ENCODE measurements at places on chromosomes 1 and 21.

- DNase-seq, result no peak
Measured at GRCh38 chr1:186463511-186463910, 2.6 kb upstream of the PDC start.

DNA sequence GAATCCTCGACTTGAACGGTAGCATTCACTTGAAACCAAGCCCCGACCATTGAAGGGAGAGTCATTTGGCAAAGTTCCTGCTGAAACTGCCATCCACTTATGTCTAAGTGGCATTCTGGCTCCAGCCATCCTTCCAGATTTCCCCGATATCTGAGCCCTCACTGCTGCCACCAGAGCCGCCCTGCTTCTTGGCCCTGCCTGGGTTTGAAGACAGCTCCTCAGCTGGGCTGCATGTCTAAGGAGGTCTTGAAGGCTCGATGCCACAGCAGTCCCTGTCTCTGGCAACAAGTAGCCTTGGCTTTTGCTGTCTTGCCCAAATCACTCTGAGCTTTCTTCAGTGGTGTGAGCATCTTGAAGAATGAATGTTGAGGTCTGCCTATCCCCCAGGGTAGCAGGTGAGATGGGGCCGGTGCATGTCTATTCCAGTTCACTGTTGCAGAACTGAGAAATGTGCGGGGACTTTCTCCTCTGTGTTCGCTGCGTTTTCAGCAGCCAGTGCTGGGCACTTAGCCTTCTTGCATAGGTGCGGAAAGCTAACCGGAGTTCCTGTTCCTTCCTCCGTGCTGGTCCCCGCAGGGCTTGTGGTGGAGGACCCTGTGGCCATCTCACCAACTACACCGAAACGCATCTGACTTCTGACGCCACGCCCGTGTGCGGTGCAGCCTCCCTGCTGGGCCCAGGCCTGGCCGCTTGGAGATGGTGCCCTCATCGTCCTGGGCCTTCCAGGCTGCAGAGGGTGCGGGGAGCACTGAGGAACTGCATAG lies 29.2 kb downstream of the MAN1C1 start:
- DNase-seq, result no peak

GRCh38 chr1:199561334-199561733 lies 466.2 kb upstream of the NR5A2 start:
- no peak for DNase-seq

GRCh38 chr21:37696936-37697335 lies 219.3 kb downstream of the KCNJ6 start:
- no peak for DNase-seq

GRCh38 chr1:7235871-7236517 lies 450.7 kb downstream of the CAMTA1 start:
- DNase-seq, result no peak

GRCh38 chr1:9174243-9174642 lies 45.3 kb upstream of the GPR157 start:
- DNase-seq, result no peak

DNA sequence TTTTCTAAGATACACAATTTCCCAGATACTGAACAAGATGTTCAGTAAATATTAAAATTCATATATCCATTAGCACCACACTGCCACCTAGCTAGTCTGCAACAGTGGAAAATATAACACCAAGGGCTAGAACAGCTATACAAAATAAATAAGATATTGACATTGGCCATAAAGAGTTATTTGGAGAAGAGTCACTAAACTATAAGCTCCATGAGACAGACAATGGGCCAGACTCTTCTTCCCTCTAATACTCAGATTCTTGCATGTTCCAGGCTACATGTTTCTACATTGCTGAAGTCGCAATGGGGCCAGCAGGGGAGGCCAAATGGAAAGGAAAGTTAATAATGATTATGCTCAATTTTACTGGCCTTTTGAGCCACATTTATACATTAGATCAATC lies 21.5 kb downstream of the SPATA6 start:
- no peak for DNase-seq

DNA sequence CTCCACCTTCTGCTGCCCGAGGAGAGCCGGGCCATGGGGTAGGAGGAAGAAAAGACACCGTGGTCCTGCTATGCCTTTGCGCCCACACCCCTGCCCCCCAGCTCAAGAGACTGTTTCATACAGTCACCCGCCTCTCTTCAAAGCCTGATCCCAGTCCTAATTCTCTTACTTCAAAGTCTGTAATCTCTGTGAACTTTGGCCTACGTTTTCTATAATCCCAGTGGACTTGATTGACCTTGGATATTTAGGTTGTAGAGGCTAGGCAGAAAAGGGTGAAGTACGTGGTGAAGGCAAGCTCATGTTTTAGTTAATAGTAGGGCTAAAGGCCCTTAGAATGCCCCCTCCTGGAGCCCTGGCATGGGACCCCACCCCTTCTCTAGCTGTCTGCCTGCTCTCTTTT lies 28.4 kb downstream of the VPS13D start:
- DNase-seq, result no peak

DNA sequence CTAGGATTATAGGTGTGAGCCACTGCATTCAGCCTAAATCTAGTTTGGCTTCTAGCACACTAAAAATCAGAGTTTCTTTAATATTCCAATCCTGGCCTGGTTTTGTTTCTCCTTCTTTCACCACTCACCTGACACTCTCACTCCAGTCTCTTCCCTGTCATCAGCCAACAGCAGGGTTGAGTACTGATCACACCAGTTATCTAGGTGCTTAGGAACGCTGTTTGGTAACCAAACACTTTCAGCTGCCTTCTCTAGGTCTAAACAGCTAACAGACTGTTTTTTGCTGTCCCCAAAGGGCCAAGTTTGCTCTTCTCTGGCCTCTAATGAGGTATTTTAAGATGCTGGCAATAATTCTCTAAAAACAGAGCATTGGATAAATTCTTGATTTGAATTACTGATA lies 17.7 kb upstream of the FRRS1 start:
- no peak for DNase-seq

GRCh38 chr21:30340714-30341573 lies 3.5 kb upstream of the KRTAP27-1 start:
- DNase-seq, result no peak

DNA sequence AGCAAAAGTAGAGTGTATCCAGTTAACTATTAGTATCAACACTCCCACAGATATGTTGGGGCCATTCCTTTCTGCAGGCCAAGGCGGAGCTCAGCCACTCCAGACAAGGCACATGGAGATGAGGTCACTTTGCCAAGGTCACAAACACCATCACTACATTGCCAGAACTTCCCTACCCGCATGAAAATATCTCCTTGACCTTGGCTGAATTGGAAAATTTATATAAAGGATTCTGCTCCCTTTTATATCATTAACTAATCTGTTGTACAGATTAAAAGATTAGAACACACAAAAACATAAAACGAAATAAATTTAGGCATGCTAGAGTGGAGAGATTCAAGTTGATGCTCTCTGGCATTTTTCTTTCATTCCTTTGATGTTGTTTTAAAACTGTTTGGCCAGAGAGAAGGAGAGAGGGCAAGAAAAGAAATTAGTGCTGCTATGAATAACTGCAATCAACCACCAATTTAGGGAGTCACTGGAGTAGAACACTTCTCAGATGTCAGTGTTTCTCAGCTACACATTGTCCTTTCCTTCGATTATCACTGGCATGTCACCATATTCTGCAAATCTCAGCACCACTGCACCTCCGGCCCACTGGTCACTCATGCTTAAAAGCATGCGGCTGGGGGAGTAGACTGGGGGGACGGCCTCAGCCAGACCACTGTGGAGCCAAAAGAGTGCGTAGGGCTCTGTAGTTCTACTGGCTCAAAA lies 78.7 kb upstream of the ATP1B1 start:
- DNase-seq, result no peak

GRCh38 chr1:206866062-206866461 lies 639 bp downstream of the IL20 start:
- no peak for DNase-seq

DNA sequence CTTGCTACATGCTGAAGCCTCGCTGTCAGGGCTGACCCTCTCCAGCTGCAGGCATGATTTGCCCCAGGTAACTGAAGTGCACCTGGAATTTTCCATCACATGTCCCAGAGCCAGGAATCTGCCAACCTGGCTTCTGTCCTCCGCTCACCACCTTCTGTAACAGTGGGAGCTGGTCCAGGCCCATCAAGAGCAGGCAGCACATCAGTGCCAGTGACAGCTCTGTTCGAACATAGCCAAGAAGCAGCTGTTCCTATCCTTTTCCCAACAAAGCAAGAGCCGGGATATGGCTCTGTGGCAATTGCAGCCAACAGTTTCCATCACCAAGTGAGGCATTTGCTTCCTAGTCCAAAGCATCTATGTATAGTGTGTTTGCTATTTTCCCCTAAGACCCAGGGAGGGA lies 42.2 kb upstream of the KANK4 start:
- DNase-seq, result no peak

DNA sequence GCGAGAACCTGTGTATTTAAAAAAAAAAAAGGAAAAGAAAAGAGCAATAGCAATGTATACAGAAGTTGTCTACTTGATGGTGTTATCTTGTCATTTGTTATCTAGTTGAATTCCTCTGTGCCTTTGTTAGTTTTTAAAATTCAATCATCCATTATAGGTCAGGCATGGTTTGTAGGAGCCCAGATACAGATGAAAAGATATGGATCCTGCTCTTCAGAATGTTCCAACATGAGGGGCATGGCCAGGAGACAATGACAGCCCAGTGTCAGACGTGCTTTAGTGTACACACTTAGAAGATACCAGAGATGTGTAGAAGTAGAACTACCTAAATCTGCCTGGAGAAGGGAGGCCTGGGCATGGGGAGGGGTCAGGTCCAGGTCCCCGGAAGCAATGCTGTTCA lies 16.6 kb downstream of the MTARC2 start:
- DNase-seq, result no peak

GRCh38 chr1:218526198-218526580 lies 181.1 kb downstream of the TGFB2 start:
- DNase-seq, result no peak

DNA sequence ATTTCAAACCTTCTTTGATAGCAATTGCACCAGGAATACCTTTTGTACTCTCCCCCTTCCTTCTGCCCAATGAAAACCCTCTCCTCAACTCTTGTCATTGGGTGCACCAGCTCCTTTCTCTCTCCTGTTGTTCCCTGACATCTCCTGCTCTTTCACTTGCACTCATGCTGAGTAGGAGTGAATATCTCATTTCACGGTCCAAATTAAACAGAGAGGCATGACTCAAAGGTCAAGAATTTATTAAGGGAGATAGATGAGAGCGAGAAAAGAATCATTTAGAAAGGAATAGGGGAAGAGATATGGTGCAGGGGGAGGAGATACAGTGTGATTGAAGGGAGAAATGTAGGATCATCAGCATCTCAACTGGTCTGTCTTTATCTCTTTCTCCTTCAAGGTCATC lies 22.1 kb downstream of the AIM2 start:
- DNase-seq, result no peak

DNA sequence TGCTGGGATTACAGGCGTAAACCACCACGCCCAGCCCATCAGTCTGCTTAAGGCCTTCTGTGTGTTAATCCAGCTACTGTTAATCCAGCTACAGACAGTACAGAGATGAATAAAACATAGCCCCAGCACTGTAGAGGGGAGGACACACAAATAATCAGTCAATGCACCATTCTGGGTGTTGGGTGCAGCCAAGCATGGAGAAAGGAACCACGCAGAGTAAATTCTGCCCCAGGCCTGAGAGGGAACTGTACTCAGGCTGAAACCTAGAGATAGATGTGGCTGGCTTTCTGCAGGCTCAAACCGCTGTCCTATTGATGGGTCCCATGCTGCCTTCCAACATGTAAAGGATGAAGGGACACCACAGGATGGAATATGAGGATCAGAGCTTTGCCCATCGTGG lies 136.8 kb upstream of the IGSF21 start:
- DNase-seq, result no peak

- DNase-seq, result no peak
Measured at GRCh38 chr1:158830904-158831507, at the start of gene MNDA. TSS of gene MNDA (plus strand) at chr1:158831351. CDS start at chr1:158842154, 10,803 bp downstream.

DNA sequence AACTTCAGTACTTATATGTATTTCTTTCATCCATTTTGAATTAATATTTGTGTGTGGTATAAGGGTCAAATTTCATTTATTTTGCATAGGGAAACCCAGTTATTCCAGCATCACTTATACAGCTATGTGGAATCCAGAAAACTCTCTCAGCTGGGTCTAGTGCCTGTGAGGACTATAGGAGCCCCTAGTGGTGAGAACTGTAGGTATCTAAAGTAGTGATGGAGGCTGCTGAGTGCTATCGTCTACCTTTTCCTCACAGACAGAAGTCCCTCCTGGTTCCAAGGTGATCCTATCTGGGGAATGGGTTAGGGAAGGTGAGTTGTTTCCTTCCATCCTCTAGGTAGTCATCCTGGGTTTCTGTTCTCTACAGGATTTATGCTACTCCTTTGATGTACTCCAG lies 352.0 kb upstream of the C1orf87 start:
- DNase-seq, result no peak

DNA sequence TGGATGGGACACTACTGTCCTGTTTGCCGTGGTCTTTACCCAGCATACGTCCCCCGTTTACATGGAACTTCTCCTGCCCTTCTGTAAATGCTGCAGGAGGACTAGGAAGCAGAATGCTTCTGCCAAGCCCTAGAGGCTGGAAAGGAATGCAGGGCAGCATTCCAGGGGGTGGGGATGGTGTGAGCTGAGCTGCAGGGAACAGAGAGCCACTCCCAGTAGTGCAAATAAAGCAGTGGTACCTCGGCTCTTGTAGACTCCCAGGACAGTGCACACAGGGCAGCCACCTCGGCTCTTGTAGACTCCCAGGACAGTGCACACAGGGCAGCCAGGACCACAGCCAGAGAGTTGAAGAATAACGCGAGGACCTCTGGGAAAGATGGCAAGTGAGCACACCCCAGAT lies 35.4 kb downstream of the PTPRU start:
- DNase-seq, result no peak

DNA sequence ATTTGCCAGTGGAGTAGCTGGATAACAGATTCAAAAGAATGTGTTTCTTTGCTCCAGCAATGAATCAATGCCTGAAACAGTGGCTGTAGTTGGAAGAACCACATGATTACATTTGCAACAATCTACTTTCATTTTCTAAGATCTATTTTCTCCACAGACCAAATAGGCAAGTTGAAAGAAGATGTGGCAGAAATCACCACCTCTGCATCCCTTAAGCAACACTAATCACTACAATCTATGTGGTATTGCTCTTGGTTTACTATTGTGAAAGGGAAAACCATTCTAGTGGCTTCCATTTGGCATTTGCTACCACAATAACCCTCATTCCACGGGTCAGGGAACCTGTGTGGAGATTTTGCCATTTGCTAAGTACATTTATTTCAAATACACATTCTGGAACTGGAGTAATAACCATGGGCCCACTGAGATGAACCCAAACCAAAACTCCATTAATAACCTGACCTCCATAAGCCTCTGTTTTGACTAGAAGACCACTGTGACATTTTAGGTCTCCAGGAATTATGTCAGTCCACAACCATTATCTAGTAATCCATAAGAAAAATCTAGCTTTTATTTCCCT lies 66.3 kb downstream of the C1orf185 start:
- no peak for DNase-seq

DNA sequence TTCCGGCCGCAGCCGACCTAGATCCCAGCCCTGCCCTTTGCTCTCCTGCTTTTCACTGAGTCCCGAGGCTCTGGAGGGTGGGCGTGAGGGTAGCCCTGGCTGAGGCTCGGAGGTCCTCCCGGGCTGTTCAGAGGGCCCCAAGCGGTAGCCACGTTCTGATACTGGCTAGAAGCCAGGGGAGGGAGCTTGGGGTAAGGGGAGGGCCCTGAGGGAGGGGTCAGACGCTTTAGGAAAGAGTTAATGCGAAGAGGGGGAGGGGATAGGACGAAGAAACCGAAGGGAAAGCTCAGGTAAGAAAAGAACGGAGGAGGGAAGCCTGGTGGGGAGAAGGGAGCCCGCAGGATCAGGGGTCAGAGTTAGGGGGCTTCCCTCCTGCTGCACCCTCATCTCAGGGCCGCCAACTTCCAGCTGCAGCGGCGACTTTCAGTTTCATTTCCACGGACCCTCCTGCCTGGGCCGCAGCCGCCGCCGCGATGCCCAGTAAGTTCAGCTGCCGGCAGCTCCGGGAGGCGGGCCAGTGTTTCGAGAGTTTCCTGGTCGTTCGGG lies at the start of gene MOV10:
Gene MOV10 (plus strand): TSS at position 220 of the 546 bp plus-strand sequence. CDS start 254 bp downstream, at position 474.
- DNase-seq, result peak; percentile 79

All from activated naive CD4-positive, alpha-beta T cell treated with anti-CD3 and anti-CD28 coated beads, Interleukin-2, amount 10 ng/mL, durations not matched to agents 7 days and 5 days (primary cell).